ENCODE measurements at places on chromosomes 7 and 10.
A peak's percentile ranks its signal among the peaks of the same experiment; 100 is the strongest.

- no peak for DNase-seq
These were observed 4.2 kb upstream of the CALCR start for GRCh38 chr7:93578762-93579161.

- peak; percentile 64 for DNase-seq
These were observed 20.5 kb upstream of the ZNF273 start for GRCh38 chr7:64882341-64883112.

DNA sequence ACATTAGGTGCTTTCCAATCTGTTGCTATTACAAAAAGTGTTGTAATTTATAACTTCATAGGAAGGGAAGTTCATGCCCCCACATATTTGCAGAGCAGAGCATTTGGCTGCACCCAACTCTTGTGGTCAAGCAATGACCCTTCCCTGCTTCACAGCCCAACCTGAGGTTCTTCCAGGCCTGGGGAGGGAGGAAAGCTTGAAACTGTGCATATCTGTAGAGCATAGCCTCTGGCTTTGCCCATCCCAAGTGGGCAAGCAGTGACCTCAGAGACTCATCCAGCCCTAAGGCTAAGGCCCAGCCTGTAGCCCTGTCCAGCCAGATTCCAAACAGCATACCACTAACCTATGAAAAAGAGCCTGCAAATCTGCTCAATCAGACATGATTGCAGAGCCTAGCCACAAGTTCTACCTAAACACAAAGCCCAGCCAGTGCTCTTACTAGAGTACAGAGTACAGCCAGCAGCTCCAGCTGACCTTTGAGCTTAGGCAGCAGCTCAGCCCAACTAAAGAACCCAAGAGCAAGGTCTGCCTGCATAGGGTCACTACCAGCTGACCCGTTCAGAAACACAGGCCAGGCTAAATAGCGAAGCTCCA, 14.4 kb upstream of the GSTK1 start:
- no peak for DNase-seq

DNA sequence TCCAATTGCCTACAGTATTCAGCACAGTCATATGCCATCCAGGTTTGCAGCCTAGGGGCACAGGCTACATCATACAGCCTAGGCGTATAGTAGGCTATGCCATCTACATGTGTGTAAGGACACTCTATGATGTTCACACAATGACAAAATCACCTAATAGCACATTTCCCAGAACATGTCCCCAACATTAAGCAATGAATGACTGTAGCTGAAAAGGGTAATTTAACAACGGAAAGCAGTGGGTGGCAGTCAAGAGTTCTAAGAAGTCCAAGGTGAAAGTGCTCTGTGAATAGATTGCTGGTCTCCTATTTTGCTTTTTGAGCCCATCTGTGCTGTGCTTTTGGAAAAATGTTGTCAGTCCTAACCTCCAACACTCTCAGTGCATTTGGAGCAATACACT, 162.6 kb downstream of the KLF6 start:
- no peak for DNase-seq

- DNase-seq = no peak
These were observed 14.8 kb upstream of the ZC3HAV1 start for GRCh38 chr7:139124084-139124914.

DNA sequence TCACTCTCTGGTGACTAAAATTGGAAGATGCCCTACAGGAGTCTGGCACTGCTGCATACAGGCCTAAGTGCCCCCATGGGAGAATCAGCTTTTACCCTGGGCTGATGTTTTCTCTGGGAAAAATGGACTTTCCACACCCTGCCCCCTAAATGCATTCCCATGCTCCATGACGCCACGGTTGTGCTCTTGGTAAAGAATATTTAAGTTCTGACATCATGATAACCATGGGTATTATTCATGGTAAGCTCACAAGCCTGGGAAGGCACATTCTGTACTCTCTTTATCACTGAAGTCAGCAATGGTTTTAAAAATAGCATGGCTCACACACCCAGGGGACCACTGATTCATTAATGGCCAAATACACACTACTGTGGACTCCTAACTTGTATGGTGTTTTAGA, 43.4 kb downstream of the HIPK2 start:
- no peak for DNase-seq

GRCh38 chr7:27303026-27303425, 60.4 kb downstream of the EVX1 start:
- no peak for DNase-seq

GRCh38 chr7:6092953-6093354, 61.8 kb downstream of the ANKRD61 start:
- DNase-seq = no peak

GRCh38 chr10:61937631-61938351, 36.3 kb downstream of the ARID5B start:
- no peak for DNase-seq

- DNase-seq = no peak
These were observed 675 bp downstream of the ABRAXAS2 start for GRCh38 chr10:124802313-124802675.

DNA sequence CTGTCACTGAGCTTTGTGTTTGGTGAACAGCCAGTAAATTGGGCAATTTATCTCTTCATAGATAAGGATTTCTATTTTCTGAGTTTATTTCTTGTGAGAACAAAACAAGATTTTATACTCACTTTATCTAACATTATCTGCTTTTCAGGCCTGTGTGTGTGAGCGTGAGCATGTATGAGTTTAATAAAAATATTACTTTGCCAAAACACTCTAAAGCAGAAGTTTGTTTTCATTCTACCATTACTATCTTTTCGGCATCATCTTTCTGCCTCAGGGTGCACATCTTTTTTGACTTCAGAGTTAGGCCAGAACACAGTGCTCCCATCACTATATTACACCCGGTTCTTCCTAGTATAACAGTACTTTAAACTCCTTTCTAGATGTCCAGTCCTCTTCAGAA, 13.0 kb downstream of the ZWINT start:
- DNase-seq = no peak

DNA sequence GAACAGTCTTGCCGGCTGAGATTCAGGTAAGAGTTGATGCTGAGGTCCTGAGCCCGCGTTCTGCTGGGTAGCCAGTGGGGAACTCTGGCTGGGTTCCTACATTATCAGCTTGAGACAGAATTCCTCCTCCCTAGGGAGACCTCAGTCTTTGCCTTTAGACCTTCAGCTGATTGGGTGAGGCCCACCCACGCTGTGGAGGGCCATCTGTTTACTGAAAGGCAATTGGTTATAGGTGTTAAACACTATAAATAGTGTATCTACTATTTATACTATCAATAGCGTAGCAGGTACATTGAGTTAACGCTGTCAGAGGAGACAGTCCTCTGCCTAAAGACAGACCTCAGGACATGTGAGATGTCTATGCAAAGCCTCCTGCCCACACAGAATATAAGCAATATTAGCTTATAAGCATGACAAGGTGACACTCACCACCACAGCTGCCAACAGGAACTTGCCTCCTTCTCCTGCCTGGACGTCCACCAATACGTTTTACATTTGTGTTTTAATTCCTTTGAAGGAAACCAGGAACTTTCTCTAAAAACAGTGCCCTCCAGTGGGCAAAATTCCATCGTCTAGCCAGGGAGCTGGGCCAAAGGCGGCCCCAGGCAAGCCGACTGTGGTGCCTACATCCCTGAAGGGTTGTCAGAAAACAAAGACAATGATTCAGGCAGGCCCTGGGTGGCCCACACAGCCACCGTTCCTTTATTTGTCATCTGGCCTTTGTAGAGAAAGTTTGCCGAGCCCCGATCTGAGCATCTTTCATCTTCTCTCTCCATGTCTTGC, 58.8 kb downstream of the INSIG1 start:
- DNase-seq = no peak

DNA sequence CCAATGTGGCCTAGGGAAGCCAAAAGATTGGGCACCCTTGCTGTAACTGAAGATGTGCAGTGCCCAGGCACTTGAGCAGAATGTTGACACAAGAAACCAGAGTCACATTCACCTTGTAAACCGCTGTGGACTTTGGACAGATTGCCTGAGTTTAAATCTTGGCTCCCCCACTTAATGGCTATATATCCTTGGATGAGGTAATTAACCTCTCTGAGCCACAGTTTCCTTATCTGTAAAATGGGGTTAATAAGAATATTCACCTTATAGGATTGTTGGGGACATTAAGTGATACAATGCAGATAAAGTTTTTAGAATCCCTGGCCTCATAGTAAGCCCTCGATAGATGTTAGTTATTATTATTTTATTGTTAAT, 331.0 kb downstream of the LRMDA start:
- no peak for DNase-seq

- DNase-seq = no peak
These were observed 110.4 kb downstream of the CSTF2T start for GRCh38 chr10:51588984-51589383.

- DNase-seq = no peak
These were observed 7.6 kb upstream of the UNC5B start for GRCh38 chr10:71204746-71205145.

DNA sequence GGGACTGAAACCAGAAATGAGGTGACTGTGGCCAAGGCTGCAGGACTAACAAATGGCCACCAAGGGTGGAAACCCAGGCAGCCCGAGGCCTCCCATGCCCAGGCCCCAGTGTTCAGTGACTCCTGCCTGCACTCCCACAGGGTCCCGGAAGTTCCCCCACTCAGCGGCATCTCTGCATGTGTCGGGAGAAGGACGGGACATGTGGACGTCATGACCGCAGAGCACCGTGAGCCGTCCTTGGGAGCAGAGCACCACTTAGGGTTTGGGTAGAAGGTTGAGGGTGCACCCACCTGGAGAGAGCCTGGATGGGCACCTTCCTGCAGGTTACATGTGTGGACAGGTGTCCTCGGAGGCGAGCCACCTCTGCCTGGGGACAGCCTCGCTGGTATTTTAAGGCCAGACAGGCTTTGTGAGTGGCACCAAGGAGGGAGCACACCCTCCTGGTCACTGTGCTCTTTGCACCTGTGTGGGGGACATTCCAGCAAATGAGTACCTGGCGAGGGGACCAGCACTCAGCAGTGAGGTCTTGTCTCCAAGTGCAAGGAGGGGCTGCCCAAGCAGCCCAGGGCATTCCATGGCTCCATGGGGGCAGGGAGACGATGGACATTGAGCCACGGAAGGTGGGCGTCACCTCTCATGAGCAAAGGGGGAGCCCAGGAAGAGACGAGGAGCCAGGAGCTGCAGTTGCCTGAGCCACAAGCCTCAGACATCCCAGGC, 95.3 kb upstream of the TCERG1L start:
- DNase-seq = no peak

DNA sequence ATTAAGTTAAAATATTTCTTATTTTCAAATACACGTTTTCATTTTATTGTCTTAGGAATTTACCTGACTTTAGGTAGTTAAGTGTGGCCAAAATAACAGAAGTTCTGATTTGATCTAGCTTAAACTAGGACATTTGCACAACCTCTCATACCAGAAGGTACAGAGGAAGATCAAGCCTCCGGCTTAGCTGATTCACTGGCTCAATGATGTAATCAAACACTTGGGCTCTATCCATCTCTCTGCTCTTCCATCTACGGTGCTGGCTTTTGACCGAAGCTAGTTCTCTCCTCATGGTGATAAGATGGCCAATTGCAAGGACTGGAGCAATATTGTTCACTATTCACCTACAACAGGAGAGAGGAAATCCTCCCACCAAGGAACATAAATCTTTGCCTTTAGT, 12.2 kb upstream of the HYCC1 start:
- no peak for DNase-seq

DNA sequence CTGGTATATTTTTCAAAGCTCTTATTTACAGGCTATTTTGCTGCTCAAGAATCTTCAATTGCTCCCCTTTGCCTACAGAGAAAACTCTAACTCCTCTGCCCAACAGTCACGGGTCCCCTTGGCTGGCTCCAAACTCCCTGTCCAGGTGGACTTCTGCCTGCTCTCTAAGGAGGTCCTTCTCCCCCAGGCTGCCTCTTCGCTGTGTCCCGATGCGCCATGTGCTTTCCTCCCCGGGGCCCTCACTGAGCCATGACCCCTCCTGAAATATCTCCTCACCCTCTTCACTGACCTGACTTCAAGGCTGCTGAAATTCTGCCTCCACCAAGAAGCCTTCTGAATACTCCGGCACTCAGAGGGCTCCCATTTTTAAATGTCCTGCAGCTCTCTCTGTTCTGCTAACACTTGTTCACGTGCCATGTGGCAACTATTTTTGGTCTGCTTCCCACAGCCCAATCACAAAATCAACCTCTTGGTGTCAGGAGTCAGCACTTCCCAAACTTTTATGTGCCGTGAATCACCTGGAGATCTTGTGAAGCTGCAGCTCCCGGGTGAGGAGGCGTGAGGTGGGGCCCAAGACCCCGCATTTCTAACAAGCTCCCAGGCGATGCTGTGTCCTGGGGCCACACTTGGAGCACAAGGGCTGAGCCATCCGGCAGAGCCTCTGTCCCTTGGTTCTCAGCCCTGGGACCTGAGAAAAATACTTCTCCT, 85.7 kb upstream of the COL13A1 start:
- DNase-seq = no peak

DNA sequence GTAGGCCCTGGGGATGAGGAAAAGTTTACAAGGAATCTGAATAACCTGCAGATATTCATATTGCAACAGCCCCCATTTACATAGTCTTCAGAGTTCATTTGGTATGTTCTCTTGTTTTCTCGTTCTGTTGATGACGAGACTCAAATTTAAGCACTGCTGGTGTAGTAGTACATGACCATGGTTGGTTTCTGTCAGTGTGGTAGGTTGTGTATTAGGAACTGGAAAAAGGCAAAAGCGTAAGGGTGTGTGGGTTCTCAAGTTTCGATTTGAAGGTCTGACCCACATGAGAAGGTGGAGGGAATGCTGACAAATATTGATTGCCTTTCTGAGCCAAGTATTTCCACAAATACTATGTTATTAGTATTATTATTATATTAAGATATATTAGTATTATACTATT, 151.7 kb downstream of the AUTS2 start:
- DNase-seq = no peak

DNA sequence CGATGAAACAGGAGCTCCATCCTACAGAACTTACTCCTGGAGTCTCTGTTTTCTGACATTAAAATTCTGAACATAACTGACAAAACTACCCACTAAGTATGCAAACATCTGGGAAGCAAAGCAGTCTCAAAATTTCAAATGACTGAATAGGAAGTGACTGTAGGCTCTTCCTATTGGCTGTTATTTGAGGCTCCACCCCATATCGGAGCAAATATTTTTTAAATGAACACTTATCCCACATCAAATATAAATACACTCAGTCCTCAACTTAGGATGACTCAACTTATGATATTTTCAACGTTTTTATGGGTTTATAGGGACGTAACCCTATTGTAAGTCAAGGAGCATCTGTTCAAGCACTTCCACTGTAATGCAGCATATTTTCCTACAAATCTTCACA, 8.8 kb downstream of the HSPA12A start:
- DNase-seq = no peak

GRCh38 chr10:110455446-110455845, 42.3 kb upstream of the DUSP5 start:
- DNase-seq = no peak

DNA sequence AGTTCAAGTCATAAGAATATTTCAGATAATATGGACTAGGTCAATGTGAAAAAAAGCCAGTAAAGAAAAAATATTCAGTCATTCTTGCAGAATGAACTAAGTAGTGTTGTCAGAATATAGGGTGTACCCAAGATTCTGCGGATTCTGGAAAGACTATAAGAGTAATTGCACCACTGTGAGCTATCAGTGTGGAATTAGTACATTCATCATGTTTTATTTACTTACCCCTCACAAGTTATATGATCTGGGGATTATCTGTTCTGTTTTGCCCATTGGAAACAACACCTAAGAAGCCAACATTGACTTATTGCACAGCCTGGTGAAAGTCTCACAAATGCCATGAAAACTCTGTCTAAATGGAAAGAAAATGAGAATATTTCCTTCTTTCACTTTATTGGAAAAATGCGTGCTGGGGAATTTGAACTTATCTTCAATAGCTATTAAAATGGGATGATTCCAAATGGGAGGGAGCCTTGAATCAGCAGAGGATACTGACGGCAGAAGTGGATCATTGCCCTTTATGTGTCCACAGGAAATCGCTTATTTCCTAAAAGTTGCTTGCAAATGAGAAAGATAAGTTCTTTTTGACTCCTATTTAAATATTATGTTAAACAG, 563.3 kb upstream of the POM121L12 start:
- no peak for DNase-seq

All from NCI-H2029 (cell line).